Hepatocyte (in vitro differentiated cells): ENCODE measurements at places on chromosomes 2 and 18. TPM values are rescaled to one million over a fixed set of nuclear protein-coding genes. Genes with fewer than 3 reads are reported as not detected.

GPR148 gene
- polyA plus RNA-seq: not detected in 2 replicates

SEPTIN10 gene
- polyA plus RNA-seq: 35.7 and 38.7 TPM in 2 replicates

EPAS1 gene
- polyA plus RNA-seq: 111 and 115 TPM in 2 replicates

COL4A3 gene
- polyA plus RNA-seq: 1.6 TPM in 1 of 2 replicates, not detected in the other

CCDC178 gene
- 0.27 TPM in 1 of 2 replicates, not detected in the other for polyA plus RNA-seq

ASXL3 gene
- 1.4 and 2.7 TPM in 2 replicates for polyA plus RNA-seq

HSPE1 gene
- polyA plus RNA-seq: 348 and 360 TPM in 2 replicates

M1AP gene
- polyA plus RNA-seq: 0.30 and 1.2 TPM in 2 replicates

RGPD3 gene
- 0.06 TPM in 1 of 2 replicates, not detected in the other for polyA plus RNA-seq

SLC4A3 gene
- polyA plus RNA-seq: 8.1 and 14.1 TPM in 2 replicates

C1QL2 gene
- polyA plus RNA-seq: 9.9 and 12.9 TPM in 2 replicates

IL1A gene
- polyA plus RNA-seq: 1.1 and 1.4 TPM in 2 replicates

MTHFD2 gene
- 40.1 TPM in 2 replicates for polyA plus RNA-seq

B3GNT7 gene
- polyA plus RNA-seq: 2.3 and 4.3 TPM in 2 replicates

GCA gene
- 29.2 and 30.3 TPM in 2 replicates for polyA plus RNA-seq

ANKRD30BL gene
- polyA plus RNA-seq: not detected in 2 replicates

GNAL gene
- polyA plus RNA-seq: 2.7 and 4.4 TPM in 2 replicates

IL36A gene
- polyA plus RNA-seq: not detected in 2 replicates

MC5R gene
- not detected in 2 replicates for polyA plus RNA-seq

SPDYA gene
- polyA plus RNA-seq: 1.3 and 2.1 TPM in 2 replicates

TUBA4B gene
- not detected in 2 replicates for polyA plus RNA-seq

CAPN14 gene
- 0.06 and 0.36 TPM in 2 replicates for polyA plus RNA-seq

UGT1A6 gene
- 0.64 and 0.77 TPM in 2 replicates for polyA plus RNA-seq

ZNF385B gene
- polyA plus RNA-seq: 1.5 and 1.8 TPM in 2 replicates

UNC50 gene
- polyA plus RNA-seq: 78.8 and 80.4 TPM in 2 replicates

RAX gene
- not detected in 2 replicates for polyA plus RNA-seq

FHOD3 gene
- polyA plus RNA-seq: 1.4 and 1.7 TPM in 2 replicates
